IPS DF 19.7 (cell line): ENCODE measurements at places on chromosomes 1 and 21.

GRCh38 chr21:17612565-17613241, at the start of gene BTG3:
Gene BTG3 (minus strand): TSS chr21:17612901. CDS start chr21:17609144, 3,757 bp downstream.
- DNase-seq, result no peak

- DNase-seq, result no peak
Observed at GRCh38 chr1:32863218-32863880, 7.4 kb downstream of the FNDC5 start.

DNA sequence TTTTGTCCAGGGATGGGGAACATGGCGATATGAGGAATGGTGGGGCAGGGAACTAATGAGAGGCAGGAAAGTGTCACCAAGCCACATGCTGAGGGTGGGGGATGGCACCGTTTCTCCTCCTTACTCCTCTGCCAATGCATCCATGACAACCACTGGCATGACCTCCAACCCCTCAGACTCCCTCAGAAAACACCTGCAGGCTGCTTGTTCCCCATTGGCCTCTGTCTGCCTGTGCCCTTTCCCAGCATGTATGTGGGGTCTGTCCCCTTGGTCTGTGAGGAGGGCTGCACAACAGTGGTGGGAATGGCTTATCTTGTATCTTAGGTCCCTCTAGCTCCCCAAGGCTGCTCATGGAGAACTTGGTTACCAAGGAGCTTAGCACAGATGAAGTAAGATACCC, 137.2 kb upstream of the NGF start:
- DNase-seq, result no peak

DNA sequence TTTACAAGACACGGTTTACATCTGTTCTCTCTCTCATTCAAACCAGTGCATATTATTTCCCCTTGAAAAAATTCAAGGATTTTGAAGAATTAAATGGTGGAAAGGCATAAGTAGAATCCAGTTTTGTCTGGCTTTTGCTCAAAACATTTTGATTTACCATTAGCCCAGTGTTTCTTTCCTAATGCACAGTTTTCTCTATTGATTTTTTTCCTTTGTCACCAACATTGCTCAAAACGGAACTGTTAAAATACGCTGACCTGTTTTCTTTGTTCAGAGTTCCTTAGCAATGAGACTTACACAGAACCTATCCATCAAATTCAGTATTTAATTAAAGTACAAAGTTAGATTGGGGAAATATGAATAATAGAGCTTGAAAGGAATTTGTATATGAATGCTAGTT, 162.4 kb downstream of the S1PR1 start:
- DNase-seq, result no peak

- no peak for DNase-seq
Observed at GRCh38 chr1:180954005-180954800, 41.5 kb downstream of the KIAA1614 start.

- no peak for DNase-seq
Observed at GRCh38 chr1:64163970-64164369, 39.5 kb upstream of the UBE2U start.

GRCh38 chr1:25112400-25112799, 119.9 kb downstream of the SYF2 start:
- no peak for DNase-seq

DNA sequence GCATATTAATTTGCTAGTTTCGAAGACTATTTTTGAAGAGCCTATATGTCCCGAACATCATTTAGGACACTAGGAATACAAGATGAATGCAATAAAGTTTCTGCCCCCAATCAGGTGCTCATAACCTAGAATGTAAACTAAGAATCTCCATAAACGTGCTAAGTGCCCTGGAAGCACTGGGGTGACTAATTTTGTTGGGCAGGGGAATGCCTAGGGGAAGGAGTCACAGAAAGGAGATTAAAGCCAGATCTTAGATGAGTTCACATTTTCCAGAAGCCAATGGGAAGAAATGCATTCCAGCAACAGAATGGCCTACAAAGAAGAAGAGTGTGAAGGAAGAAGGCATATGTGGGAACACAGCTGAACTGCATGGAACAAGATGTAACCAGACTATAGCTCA, 19.5 kb downstream of the SCYL3 start:
- no peak for DNase-seq

DNA sequence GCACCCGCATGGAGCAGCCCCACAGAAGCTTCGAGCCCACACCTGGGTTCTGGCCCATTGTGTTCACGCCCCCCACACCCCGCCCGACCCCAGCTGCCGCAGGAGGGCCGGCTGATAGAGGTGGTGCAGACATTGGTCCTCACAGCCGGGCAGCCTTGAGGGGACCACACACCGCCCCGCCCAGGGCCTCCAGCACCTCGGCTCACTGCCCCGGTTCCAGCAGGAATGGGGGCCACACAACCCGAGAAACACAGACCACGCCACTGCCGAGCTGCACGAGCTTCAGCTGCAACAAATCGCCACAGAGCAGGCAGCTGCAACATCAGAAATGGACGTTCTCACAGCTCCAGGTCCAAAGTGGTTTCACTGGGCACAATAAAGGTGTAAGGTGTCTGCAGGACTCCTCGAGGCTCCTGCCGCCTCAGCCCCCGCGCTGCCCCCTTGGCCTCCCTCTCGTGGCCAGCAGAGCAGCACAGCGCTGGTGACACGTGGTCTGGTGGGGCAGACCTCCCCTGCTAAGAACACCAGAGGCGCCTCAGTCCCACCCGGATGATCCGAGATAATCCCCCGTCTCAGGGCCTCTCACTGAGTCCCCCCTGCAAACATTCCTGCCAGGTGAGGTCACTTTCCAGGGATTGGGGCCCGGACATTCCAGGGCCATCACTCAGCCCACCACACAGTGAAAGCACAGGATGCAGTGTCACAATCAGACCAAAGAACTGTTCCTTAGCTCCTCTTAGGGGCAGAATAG, 62.3 kb upstream of the ADARB1 start:
- peak; percentile 86 for DNase-seq
